ENCODE measurements at places on chromosomes 1 and 21.

DNA sequence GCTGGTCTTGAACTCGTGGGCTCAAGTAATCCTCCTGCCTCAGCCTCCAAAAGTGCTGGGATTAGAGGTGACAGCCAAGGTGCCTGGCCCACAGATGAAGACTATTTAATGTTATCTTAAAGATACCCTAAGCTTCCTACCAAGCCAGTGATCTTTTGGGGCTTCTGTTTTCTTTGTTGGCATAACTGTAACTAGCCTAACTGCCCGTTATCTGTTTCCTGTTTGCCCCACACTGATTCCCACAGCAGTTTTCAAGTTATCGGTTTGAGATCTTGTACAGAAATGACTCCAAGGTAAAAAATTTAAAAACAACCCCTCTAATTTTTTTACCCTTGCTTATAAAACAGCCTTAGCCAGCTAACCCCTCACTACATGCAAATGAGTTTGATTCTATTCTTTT is 12.4 kb downstream of the SELL start:
- DNase-seq: no peak

- no peak for DNase-seq
These were observed 1.4 kb downstream of the RCAN3 start for GRCh38 chr1:24503870-24504523.

DNA sequence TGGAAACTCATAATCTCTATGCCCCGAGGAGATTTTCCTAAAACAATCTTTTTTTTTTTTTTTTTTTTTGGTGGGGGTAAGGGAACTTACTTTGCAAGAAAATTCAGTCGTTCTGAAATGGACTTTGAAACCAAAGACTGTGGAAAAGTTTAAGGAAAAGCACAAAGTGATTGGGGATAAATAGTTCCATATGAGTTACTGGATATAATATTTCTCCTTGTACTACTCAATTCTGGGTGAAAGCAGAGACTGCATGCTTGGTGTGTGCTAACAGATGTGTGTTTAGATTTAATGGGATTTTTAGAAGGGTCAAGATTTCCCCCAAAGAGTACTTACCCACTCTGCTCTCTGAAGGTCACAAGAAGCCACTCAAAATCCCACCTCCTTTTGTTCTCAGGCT is 204.9 kb upstream of the USP24 start:
- no peak for DNase-seq

GRCh38 chr1:198713081-198713480 is 74.2 kb downstream of the PTPRC start:
- no peak for DNase-seq

GRCh38 chr21:38951095-38951730 is 145.5 kb downstream of the ETS2 start:
- no peak for DNase-seq

DNA sequence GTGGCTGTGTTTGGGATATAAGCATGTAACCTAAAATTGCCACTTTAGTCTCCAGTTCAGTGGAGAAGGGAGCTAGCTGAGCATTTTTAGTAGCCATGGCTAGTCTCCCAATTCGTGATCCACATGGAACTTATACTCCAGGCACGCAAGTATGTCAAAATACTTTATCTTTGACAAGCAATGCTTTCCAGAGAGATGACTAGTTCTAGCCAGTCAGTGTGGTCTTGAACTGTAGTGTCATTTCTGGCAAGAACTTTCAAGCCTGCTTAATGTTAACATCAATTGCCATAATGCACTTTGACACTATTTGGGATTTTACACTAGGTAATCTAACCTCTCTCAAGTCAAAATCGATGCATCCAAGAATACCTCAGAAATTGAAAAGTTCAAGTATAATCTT is 660.0 kb downstream of the PTPRC start:
- no peak for DNase-seq

- no peak for DNase-seq
These were observed 152.2 kb upstream of the RUNX1 start for GRCh38 chr21:35201288-35201687.

GRCh38 chr1:198611219-198611618 is 27.6 kb upstream of the PTPRC start:
- DNase-seq: no peak

GRCh38 chr1:231185391-231185790 is 23.5 kb downstream of the TRIM67 start:
- DNase-seq: no peak

- DNase-seq: no peak
These were observed 1671.1 kb downstream of the MRPL39 start for GRCh38 chr21:23936224-23936623.

DNA sequence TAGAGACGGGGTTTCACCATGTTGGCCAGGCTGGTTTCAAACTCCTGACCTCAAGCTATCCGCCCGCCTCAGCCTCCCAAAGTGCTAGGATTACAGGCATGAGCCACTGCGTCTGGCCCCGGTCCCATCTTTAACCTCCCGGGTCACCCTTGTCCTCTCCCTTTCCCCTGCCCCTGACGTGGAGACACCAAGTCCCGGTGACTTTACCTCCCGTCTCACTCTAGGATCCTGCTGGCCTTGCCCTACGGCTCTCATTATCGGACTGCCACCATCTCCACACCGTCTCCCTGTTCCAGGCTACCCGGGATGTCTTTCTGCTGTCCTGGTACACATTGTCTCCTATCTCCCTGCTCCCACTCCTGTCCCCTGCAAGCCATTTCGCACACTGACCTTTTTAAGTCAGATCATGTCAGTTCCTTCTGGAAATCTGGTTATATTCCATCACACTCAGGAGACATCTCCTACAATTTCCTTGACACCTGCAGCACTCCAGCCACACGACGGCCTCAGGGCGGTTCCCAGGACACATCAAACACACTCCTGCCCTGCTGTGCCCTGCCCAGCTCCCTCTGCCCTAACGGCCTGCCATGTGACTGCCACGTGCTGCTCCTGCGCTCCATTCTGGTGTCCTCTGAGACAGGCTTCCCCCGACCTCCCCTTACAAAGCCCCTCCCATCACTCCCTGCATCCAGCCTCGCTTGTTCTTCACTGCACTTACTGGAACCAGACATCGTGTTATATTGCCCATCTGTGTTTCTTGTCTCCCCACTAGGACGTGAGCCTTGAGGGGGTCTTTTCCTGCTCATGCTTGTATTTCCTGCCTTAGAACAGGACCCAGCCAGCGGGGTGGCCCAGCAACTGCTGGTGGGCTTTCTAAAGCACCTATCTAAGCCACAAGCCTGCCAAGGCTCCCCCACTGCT is 32.7 kb downstream of the TTC39A start:
- DNase-seq: no peak

- DNase-seq: no peak
These were observed 147.7 kb upstream of the IVNS1ABP start for GRCh38 chr1:185464777-185465176.

DNA sequence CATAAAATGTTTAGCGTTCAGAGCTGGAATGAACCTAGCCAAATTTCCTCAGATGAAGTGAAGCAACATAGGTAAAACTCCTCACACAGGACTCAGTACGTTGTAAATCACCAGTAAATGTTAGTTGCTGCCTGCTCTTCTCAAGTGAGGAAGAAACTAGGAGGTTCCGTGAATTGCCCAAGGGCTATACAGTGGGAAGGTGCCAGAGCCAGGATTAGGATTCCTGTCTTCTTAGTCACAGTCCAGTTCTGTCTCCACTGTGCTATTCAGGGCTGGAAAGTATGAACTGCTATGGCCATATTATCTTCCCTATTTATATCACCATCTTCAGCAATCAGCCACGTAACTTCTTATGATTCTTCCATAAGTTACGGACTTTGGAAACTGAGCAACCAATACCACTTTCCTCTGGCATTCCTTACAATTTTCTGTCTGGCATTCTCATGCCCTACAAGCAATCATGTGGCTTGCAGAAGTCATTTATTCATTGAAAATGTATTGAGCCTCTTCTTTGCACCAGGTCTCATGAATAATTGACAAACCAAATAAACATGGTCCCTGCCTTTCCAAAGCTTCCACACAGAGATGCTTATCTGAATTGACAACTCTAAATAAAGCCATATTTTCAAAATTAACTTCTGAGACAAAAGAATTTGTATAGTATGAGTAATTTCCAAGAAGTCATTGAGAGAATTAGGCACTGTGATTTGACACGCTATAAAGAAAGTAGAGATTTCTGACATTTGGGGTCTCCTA is 271.6 kb upstream of the SGIP1 start:
- no peak for DNase-seq

GRCh38 chr1:228463559-228464455 is 23.4 kb upstream of the RNF187 start:
- DNase-seq: peak; percentile 35

DNA sequence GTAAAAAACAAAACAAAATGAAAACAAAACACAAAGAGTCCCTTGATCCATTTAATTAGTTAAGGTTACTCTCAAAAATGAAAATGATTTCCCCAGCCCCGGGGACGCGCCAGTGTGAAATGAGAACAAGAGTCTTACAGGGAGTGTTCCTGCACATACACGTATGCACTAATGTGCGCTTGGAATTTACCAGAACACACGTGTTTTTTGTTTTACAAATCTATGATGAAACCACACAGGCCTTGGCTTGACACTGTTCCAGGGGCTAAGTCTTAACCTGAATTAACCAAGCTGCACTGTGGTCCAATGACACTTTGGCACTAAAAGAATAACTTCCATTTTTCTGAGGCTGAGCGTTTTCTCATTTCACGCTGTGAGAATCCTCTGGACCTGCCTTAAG is 63.7 kb downstream of the SLC45A1 start:
- DNase-seq: no peak

- DNase-seq: no peak
These were observed 80.8 kb downstream of the SLC45A1 start for GRCh38 chr1:8398677-8399076.

DNA sequence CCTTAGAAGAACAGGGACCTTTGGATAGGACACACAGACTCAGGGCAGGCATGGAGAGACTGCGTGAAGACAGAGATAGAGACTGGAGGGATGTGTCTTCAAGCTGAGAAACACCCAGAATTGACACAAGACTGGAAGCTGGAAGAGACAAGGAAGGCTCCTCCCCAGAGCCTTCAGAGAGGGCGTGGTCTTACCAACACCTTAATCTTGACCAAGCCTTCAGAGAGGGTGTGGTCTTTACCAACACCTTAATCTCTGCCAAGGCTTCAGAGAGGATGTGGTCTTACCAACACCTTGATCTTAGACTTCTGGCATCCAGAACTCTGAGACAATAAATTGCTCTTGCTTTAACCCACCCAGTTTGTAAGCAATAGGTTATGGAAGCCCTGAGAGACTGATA is 481.4 kb upstream of the VAMP3 start:
- no peak for DNase-seq

- DNase-seq: no peak
These were observed 333.5 kb upstream of the B3GALT2 start for GRCh38 chr1:193519922-193520321.

GRCh38 chr1:21520899-21521716 is 11.9 kb downstream of the ALPL start:
- no peak for DNase-seq

DNA sequence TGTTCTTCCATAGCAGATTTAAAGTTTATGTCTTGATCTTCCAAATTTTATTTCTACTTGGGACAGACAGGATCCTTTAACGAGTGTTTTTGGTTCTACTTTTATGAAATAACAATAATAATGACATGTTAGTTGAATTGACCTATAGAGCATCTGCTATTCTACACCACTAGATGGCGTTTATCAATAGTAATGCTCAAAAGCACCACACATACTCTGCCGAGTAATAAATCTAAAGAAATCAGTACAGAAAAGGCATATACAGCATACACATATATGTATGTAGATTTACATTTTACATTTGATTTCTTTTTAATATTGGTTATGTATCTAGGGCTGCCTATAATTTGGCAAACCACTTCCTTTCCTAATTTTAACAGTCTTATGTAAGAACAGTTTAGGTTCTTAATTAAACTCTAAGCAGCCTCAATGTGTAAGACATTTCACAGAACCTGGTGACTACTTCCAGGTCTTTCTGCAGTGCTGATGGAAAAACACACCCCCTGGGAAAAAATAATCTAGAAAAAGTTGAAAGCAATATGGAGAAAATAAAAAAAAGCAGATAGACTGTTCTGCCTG is 5.9 kb upstream of the SIPA1L2 start:
- no peak for DNase-seq

GRCh38 chr1:53519421-53519820 is 60.2 kb downstream of the DMRTB1 start:
- DNase-seq: no peak

DNA sequence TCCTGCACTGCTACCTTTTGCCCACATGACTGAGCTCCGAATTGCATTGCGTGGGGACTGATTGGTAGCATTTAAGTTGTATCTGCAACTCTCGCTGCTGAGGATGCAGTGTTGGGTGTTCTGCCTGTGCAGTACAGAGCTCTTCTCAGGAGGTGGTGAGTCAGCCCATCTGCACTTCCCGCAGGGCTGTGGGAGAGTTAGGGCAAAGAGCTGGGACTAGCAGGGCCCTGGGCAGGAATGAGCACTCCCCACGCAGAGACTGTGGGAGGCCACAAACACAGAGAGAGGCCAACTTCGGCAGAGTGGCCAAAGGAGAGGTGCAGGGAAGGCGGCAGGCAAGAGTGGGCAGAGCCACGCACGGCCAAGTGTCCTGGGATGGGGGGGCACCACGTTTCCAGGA is 244.7 kb downstream of the SIPA1L2 start:
- DNase-seq: no peak

DNA sequence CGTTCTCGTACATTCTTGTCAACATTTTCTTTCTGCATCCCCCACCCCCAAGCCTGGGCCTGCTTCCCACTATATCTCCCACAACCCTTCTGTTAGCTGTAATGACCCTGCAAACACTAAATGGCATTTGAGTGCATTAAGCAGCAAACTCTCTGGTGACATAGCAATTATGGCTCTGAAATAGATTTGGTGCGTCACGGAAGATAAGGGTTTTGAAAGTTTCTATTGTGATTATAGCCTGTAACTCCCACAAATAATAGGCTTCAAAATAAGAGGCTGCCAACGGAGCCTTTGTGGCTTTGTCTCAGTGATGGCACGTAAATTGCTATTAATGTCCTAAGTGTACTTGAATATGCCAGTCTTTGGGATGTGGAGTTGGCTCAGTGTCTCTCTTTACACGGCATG is 277.6 kb downstream of the PBX1 start:
- no peak for DNase-seq

- DNase-seq: no peak
These were observed 29.1 kb upstream of the ATP2B4 start for GRCh38 chr1:203597331-203598090.

- DNase-seq: no peak
These were observed 2.9 kb upstream of the OBSCN start for GRCh38 chr1:228204958-228205357.

- no peak for DNase-seq
These were observed 220.1 kb downstream of the ST6GALNAC3 start for GRCh38 chr1:76294482-76295194.

Measured in T-helper 1 cell (primary cell).